Cortex of kidney (tissue), 1 donor: ENCODE measurements at places on chromosomes 7 and 10.

DNA sequence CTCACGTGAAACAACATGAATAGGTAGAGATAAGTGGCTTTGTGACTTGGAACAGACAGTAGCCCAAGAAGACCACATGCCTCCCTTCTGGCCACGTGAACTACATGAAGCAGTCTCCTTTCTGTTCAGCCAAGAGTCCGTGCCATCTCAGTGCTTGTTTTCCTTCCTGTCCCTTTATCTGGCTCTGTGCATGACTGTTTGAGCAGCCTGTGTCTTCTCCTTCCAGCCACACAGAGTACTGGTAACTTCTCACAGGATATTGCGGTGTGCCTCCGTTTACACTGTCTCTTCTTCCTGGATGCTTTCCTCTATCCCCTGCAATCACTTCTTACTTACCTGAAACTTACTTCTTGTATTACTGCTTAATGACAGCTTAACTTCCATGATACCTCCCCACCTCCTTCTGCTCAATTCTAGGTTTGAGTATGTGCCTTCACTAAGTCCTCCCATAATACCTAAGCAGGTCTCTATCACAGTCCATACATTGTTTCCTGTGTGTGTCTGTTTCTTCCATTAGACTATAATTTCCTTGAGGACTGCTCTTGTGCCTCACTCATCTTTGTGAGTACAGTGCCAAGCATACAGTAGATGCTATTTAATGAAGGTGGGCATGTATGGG lies 748.7 kb downstream of the AUTS2 start:
- DNase-seq: no peak

- DNase-seq: no peak
Observed at GRCh38 chr10:62818426-62819011, 2.4 kb upstream of the EGR2 start.

DNA sequence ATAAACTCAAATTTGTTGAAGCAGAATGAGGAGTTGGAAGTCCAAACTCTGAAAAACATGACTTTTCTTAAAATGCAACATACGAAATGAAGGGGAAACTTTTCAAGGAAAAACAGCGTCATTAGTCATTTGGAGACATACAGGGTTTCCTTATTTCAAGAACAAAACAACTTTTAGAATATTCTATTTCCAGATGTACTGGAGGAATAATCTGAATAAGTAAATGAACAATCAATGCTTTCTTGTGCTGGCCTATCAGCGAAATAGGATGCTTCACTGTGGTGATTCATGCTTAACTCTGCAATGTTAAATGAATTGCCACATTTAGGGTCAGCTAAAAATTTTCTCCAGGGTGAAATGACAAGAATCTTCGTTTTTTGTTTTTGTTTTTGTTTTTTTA lies 114.3 kb downstream of the SEMA3C start:
- no peak for DNase-seq

DNA sequence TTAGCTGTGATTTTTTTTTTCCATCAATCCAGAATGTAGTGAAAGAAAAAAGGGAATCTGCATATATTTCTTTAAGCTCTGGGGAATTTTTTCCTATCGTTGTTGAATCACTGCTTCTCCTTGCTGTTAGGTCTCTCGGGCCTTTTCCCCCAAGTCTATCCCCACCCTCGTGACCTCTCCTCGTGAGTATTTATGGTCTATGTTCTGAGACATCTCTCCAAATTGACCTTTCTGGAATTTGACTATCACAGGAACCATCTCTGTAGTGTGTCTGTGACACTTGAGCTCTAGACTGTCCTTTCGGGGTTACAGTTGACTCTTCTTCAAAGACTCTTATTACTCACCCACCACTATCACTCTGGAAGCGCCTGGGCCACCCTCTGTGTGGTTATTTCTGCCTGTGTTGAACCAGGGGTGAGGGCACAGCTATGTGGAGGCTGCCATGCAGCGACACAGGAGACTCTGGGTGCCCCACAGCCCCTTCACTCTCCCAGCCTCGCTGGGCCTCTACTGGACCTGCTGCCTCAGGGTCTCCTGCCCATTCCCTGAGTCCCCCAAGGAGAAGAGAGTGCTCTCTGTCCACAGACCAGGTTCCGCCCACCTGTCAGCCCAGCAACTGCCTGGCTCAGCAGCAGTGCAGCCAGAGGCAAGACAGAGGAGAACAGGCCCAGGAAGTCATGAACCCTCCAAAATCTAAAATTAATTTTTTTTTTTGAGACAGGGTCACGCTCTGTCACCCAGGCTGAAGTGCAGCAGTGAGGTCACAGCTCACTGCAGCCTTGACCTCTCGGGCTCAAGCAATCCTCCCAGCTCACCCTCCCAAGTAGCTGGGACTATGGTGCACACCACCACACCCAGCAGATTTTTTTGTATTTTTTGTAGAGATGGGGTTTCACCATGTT lies 45.7 kb upstream of the PTPRN2 start:
- no peak for DNase-seq

GRCh38 chr10:123621492-123621891 lies 44.7 kb upstream of the GPR26 start:
- DNase-seq: no peak

DNA sequence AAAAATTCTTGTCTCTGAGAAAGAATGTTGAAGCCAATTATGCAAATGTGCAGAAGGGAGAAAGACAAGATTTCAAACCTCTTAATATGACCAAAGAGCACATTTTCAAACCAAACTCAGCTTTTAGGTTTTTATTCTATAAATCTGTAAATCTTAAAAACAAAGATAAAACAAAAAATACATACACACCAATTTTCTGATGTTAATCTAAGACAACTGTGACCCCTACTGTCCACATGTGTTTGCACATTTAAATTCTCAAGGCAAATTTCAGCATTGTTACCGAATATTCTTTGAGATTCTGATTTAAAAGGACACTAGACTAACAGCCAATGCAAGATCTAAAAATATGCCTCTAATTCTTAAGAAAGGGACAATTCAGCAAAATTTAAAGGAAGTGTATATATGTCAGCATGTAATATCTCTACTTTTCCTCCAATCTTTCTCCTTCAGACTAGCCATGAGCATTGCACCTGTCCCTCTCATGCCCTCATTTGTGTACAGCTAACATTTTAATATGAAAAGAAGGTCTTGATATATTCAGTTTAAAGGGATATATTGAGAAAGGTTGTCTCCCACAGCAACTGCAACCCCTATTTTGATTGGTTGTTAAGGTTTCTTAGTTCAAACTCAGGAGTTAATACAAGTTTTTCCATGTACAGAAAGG lies 417.9 kb downstream of the IPMK start:
- no peak for DNase-seq

- DNase-seq: no peak
Observed at GRCh38 chr7:103065667-103066066, 8.9 kb downstream of the FBXL13 start.
